ENCODE measurements at places on chromosomes 2 and 18. TPM values are rescaled to one million over a fixed set of nuclear protein-coding genes. Genes with fewer than 3 reads are reported as not detected.

LBX2 gene
- total RNA-seq = 0.86 TPM

UNC80 gene
- 0.55 TPM for total RNA-seq

DNA sequence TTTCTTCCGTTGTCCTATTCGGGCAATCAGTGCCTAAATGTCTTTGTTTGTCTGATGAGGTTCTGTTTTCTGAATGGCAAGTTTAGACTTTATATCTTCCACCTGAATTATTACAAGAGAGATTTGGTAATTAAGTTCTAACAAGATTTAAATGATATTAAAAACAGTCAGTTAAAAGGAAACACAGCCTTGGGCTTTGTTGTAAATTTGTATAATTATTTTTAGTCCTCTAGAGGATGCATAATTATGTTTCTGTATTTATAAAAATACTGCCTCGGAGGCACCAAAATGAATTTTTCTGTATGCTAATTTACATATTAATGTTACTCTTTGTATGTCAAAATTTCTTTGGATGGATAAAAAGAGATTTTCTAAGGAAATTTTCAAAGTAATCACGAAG lies 136.7 kb downstream of the CDCA7 start:
- DNase-seq = no peak

DNA sequence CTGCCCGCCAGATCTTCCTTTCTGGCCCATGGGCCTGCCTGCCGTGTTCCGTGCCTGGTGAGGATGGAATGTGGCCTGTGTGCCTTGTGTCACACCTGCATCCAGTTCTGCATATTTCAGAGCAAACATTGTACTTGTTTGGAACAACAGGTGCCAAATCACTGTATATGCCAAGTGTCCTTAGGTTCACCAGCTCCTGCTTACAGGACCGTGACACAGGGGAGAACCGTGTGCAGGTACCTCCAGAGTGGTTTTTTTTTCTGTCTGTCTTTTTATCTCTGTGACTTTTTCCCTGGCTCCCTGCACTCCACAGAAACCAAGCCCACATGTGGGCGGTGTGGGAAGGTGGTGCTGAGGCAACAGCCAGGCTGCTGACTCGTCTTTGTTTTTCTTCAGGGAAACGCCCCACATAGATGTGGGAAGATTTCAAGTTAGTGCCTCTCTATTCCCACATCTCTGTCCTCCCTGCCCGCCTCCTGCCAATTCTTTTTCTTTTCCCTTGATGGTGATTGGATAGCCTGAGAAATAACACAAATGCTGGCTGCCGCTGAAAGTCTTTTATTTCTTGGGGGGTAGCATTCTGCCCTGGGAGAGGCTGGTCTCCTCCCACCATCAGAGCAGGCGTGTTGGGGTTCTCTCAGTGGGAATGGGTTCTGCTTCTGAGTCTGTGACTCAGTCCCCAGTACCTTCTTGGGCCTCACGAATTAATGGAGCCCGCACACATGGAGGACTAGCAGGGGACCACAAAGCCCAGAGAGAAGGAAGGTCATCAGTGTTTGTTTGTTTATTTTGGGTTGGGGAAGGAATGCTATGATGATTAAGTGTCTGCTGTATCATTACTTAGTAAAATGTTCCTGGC lies 21.4 kb downstream of the GRHL1 start:
- DNase-seq = no peak

DNA sequence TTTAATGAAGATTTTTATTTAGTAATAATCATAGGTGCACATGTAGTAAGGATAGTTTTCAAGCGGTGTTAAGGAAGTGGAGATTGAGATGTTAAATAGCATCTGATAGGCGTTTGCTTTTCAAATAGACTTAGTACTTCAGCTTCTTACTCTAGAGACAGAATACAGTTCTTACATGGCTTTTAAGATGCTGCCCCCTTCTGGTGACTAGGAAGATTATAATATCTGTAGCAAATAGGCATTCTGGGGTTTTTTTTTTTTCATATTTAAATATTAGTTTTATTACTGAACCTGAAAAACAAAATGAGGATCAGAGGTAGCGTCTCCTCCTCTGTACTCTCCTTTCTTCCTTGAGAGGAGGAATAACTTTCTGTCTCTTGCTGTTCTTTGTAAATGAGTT lies 100.2 kb downstream of the AGAP1 start:
- DNase-seq = no peak

MLPH gene
- total RNA-seq = 7.7 TPM

ELAC1 gene
- total RNA-seq = 8.2 TPM

GRCh38 chr2:767440-767839 lies 90.2 kb upstream of the TMEM18 start:
- no peak for DNase-seq
